ENCODE measurements at places on chromosomes 6 and 20.

GRCh38 chr6:119105282-119105681, 26.8 kb upstream of the FAM184A start:
- no peak for DNase-seq

GRCh38 chr6:149869275-149869892, 5.2 kb upstream of the LRP11 start:
- no peak for DNase-seq

DNA sequence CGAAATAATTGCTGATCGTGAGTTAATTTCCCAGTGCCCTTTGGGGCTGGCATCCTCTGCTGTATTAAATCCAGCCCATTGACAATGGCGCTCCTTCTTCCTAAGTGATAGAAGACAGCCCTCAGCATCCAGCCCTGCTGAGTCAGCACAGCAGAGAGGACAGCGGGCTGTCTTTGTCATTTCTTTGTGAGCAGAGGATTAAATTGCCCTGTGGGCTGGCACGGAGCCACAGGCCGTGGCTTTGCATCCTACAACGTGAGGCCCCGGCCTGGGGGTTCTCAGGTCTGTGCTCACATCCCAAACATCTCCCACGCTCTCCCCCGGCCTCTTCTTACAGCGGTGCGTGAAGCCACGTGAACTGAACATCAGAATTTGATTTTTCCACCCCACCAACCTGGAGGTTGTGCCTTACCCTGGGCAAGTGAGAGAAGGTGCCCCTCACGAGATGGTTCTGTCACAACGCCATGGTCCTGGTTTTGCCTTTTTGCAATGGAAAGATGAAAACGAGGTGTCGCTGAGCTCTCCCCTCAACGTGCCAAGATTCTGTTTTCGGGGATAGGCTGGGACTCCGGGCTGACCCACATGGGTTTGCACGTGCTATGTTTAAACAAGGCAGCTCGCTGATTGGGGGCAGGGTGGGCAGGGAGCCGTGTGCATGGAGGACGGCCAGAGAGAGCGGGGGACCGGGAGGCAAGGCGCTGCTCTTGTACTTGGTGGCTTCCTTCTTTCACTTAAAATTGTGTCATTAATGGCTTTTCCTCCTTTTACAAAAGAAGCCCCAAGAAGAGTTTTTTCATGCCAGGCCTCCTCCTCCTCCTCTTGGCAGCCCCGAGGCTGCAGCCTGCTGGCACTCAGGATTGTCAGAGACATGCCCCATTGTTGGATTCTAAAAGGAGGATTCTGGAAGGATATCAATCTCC, 19.5 kb downstream of the CDH4 start:
- no peak for DNase-seq

DNA sequence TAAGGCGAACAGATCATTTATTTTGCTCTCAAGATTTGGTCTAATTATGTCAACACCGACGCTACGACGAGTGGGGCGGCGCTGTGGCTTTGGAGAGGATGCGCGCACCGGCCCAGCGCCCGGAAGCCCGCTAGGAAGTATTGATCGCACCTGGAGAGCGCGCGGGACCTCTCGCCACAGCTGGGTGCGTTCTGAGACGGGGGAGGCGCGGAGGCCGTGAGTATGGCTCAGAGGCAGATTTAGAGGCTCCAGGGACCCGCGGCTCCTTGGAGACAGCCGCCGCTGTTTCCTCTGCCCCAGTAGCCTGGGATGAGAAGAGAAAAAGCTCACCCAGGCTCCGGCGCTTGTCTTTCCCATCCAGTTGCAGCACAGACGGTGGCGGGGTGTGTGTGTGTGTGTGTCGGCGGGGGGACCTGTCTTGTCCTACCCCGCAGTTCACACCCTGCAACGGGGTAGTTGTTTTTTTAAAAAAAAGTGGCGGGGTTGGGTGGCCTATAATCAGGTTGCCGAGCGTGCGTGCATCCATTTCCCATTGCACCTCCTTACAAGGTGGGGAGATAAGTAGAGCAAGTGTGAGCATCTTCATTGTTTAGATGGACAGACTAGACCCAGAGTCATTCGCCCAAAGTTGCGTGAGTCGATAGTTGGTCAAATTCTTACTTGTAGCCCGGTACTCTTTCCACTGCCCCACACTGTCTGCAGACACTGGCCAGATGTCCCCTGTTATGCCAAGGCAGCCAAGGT, 11.2 kb downstream of the TFAP2D start:
- DNase-seq, result no peak

DNA sequence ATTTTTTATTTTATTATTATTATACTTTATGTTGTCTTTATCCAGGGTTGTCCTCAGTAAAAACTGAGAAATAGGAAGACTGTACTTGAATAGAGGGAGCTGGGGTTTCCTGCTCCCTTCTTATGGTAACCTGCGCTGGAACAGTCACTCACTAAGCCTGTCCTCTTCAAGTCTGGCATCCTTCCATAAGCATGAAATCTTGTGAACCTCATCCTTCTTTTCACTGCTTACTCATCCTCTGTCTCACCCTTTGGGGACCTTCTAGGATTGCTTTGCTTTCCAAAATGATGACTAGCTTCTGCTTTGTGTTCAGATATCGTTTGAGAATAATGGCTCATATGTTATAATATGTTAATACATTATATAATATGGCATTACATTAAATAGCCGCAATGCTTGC, 90.6 kb downstream of the C6orf118 start:
- no peak for DNase-seq

- DNase-seq, result no peak
Observed at GRCh38 chr6:163122365-163122764, 292.2 kb upstream of the QKI start.

GRCh38 chr6:54810147-54810546, 36.4 kb upstream of the FAM83B start:
- DNase-seq, result no peak

DNA sequence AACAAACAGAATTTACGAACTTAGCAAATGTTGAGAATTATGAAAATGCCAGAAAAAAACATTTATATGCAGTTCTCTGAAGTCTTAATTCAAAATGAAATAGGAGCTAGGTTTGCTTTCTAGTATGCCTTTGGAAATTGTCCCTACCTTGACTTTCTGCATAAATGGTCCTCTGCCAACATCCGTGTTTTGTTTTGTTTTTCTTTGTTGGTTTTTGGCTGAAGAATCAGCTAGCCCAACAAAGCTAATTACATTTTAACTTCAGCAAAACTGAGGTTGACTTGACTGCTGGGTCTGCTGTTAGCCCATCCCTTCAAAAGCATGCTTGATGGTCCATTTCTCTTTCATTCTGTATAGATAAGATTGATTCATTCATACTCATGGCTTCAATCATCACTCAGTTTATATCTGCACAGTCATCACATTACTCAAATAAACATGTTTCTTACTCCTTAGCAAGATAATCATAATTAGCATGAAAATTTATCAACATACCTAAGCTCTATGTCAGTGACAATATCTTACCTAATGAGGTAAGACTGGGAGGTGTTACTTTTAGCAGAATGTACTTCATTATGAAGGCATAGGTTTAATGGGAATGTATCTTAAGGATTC, 76.4 kb downstream of the ADGRB3 start:
- no peak for DNase-seq

DNA sequence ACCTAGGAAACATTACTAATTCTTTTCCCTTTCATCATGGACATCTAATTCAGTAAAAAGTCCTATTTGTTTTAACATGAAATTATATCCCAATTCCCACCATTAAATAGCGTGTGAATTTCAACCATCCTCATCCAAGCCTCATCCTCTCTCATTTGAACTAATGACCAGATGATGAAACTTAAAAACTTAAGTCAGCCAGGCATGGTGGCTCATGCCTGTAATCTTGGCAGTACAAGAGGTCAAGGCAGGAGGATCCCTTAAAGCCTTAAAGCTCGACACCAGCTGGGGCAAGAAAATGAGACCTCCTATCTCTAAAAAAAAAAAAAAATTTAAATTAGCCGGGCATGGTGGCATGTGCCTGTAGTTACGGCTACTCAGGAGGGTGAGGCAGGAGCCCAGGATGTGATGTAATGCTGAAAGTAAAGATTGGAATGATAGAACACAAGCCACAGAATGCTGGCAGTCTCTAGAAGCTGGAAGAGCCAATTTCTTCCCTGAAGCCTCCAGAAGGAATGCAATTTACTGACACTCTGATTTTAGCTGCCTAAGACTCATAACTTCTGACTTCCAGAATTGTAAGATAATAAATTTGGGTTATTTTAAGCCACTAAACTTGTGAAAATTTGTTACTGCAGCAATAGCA, 27.1 kb upstream of the HAO1 start:
- DNase-seq, result no peak

DNA sequence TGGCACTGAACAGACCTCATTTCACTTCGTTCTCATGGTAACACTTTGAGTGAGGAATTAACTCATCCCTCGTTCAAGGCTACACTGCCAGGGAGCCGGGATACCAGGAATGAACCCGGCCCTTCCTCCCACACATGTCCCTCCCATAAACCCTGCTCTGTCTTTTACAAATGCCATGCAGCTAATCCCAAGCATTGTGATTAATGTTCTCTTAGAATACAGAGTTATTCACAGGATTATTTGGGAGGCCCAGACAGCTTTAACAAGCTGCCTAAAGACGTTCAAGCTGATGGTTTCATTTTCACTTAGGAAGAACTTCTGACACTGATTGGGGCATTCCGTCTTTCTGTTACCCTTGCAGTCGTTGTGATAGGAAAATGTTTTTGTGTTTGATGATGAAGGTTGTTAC, 42.5 kb upstream of the CD83 start:
- no peak for DNase-seq

GRCh38 chr6:124282541-124282940, 478.9 kb downstream of the NKAIN2 start:
- DNase-seq, result no peak

- DNase-seq, result no peak
Observed at GRCh38 chr6:116156405-116157326, 30.7 kb upstream of the COL10A1 start.

- DNase-seq, result no peak
Observed at GRCh38 chr6:153086225-153086990, 44.7 kb downstream of the RGS17 start.

DNA sequence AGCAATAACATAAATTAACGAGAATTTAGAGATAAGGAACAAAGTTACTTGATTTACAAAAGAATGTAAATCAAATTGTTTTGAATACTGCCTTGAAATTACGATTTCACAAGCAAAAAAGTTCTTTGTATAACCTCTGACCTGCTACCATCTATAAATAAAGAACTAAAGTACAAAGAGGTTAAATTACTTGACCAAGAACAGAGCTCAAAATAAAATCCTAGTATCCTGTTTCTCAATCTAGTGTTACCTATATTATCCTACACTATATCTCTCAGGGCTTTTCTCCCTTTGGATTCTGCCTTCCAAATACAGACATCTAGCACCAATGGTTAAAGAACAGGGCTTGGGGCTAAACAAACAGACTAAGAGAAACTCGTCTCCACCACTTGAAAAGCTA, 43.8 kb downstream of the PLN start:
- DNase-seq, result no peak
